ENCODE measurements at places on chromosomes 2 and 18. TPM values are rescaled to one million over a fixed set of nuclear protein-coding genes. Genes with fewer than 3 reads are reported as not detected.

AQP12B gene
- not detected for total RNA-seq

FOXI3 gene
- total RNA-seq = not detected

CRYGD gene
- total RNA-seq = not detected

CYP26B1 gene
- not detected for total RNA-seq

SH3RF3 gene
- total RNA-seq = 9.8 TPM

SERPINB3 gene
- not detected for total RNA-seq

ALPG gene
- not detected for total RNA-seq

ADCYAP1 gene
- not detected for total RNA-seq
